ENCODE measurements at places on chromosomes 7 and 10.

DNA sequence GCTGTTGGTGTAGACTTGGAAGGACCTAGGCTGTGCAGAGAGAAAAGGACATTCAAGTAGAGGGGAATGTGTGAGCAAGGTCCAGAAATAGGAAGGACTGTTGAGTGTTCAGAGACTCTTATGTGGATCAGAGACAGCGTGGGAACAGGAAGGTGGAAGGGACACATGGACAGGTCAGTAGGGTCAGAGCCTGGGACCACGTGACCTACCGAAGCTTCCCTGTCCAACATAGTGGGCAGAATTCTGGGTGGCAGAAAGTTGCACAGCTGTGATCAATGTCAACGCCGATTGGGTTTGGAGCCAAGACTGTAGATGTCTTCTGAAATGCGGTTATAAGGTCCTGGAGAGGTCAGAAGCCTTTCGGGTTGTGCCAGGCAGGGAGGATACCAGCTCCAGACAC lies 195.9 kb upstream of the MKI67 start:
- no peak for DNase-seq

- no peak for DNase-seq
These were observed 51.3 kb downstream of the NHLRC2 start for GRCh38 chr10:113905756-113906155.

DNA sequence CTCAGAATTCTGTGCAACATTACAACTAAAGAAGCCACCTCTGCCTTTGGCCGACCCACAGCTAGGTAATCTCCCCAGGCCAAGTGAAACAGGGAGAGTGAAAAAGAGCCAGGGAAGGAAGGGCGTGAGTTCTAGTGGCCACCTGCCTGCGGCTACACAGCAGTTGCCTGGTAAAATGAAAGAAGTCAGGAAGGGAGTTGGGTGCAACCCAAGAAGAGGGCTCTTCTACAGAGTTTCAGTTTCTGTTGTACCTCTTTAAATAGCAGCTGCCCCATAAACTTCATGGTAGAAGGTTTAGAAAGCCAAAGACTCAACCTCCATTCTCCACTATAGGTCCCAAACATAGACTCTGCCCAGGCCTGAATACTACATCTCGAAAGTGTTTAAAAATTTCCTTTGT lies 76.2 kb upstream of the TMEM168 start:
- no peak for DNase-seq

DNA sequence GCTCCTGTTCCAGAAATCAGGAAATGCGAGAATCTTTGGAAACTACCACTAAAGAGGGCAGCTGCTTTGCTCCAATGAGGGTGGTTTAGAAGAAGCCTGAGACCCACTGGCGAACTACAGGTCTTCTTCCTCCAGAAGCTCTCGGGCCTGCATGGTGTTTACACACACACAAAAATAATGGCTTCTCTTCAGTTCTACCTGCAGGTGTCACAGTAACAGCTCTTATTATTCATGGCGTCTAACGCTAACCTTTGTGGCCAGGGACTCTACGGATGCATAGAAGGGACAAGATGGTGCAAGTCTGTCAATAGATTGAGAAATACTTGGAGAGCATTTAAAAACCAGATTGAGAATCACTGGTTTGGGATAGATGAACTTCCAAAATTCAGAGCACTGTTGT lies 22.4 kb downstream of the GPR141 start:
- no peak for DNase-seq
